CD4-positive, alpha-beta T cell treated with Interleukin-1 beta for 1 hour (primary cell): ENCODE measurements at places on chromosomes 4 and X.

- no peak for DNase-seq
Observed at GRCh38 chr4:140611854-140612253, 43.1 kb upstream of the UCP1 start.

DNA sequence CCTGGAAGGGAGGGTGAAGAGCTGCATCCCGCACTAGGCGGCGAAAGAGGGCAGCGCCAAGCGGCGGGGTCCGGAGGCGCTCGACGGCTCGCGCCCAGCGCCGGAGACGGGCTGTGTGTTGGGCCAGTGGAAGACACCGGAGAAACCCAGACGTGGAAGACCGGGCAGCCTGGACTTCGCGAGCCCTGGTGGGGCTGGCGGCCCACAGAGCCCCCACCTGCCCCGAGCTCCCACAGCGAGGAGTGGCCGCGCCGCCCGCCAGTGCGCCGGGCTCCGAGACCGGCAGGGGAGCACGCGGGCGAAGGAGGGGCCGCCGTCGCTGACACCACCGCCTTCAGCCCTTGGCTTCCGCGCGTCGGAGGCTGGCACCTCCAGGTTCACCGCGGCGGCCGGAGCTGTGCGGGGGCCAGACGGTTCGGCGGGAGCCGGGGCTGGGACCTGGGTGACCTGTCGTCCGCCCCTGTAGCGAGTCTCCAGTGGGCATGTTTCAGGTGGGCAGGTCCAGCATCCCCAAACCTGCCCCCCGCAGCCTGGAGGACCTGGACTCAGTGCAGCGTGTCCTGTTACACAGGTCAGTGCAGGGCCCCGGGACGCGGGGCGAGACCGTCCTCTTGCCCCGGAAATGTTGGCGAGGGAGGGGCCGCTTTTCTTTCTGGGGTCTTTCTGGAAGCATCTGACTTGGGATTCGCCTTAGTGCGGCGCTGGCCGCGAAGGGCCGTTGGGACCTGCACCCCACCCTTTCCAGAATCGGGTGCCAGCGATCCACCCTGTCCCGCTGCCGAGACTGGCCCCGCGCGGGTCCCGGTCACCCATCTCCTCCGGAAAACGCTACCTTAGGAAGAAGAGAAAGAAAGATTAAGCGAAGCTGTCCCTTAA, 9.6 kb upstream of the INTU start:
- DNase-seq, result no peak

DNA sequence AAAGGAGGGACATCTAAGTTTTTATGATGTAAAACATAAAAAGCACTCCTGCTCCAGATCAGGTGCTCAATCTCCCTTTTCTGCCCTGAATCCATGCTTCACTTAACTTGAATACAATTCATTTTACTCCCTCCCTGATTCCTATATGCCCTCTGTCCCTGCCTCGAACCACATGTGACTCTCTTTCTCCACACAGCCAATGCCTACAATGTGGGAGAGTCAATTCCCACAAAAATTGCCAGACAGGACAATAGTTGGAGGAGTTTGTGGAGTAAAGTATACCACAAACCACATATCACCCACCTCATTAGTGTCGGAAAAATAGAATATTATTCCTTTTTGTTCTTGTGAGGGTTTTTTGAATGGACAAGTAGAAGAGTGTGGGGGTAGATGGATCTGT, 9.7 kb downstream of the AMMECR1 start:
- DNase-seq, result no peak

DNA sequence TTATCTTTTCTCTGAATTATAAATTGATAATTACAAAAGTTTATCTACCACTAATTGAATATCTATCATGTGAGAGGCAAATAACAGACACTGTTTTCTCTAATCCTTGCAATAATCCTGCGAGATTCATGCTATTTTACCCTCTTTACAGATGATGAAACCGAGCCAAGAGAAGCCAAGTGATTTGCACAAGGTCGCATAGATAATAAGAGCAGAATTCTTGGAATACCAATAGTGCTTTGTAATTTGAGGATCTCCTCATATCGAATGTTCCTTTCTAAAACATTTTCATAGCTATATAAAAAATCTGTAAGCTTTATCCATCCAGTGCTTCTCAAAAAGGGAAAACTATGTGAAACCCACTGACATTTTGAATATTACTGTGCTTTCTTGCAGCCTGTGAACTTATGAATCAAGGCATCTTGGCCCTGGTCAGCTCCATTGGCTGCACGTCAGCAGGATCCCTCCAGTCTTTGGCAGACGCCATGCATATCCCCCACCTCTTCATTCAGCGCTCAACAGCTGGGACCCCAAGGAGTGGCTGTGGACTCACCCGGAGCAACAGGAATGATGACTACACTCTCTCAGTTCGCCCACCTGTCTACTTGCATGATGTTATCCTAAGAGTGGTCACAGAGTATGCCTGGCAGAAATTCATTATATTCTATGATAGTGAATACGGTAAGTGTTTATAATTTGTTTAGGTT, 743.8 kb upstream of the ATOH1 start:
- no peak for DNase-seq

DNA sequence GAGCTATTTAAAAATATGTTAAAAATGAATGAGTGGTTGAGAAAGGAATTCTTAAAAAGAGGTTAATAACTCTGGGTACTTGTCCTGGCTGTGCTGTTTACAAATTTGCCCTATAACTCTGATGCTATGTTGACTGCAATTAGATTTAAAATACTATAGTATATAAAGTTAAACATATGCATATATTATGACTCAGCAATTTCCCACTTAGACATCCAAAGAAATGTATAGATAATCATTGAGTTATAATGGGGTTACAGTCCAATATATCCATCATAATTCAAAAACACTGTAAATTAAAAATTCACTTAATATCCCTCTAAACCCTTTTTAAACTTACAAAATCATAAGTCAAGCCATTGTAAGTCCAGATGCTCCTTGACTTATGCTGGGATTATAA, 430.3 kb downstream of the PACRGL start:
- no peak for DNase-seq

GRCh38 chr4:179398414-179398813, 1956.2 kb upstream of the AGA start:
- no peak for DNase-seq
